ENCODE measurements at places on chromosomes 4 and X.

- no peak for DNase-seq
These were observed 30.9 kb downstream of the FAM9B start for GRCh38 chrX:9003041-9003440.

GRCh38 chrX:111270339-111270738, at the start of gene CAPN6:
Gene CAPN6, minus strand, starts transcription at chrX:111270483. Its CDS starts 6,547 bp downstream, at chrX:111263936.
- no peak for DNase-seq

- DNase-seq: no peak
These were observed 419.4 kb downstream of the EPHA5 start for GRCh38 chr4:65250916-65251315.

DNA sequence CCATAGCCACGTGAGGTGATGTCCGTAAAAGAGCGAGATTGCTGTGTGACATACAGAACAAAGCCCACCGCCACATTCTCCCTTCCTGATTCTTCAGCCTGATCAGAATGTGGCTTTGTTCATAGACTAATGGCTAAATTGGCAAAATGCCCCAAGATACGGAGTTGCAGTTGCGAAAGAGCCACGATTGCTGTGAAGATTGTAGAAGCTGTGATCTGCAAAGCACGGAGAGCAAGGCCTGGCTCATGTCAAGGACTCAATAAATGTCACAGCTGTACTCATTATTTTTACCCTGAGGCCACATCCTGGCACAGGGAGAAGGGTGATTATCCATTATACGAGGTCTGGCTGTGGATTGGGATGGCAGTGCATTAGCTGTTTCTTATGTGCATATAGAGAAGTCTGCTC, 34.2 kb downstream of the ARSD start:
- DNase-seq: no peak

DNA sequence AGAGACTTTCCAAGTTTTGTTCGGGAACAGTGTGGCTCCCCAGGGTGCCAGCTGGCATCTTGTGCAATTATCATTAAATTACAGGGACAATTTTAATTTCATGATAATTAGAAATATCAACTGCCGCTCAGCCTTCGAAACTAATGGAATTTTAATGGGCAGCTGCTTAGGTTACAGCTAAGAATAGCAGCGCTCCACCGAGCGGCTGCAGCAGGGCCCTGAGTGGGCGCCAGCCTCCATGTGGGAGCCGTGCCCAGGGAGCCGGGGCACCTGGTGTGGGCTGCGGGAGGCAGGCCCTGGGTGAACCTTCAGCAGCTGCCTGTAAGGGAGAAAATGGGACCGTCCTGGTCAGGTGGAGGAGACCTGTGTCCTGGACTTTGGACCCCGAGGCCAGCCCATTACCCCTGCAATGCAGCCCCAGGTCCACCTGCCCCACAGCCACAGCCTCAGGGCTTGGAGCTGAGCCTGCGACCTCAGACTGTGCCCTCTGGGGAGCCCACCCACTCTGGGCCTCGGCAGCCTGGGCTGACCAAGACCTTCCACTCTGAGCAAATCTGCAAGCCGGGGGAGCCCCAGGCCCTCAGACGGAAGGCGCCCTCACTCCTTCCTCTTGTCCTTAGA, 21.1 kb downstream of the MSANTD1 start:
- DNase-seq: no peak

GRCh38 chr4:126784966-126785580, 847.7 kb upstream of the INTU start:
- no peak for DNase-seq

DNA sequence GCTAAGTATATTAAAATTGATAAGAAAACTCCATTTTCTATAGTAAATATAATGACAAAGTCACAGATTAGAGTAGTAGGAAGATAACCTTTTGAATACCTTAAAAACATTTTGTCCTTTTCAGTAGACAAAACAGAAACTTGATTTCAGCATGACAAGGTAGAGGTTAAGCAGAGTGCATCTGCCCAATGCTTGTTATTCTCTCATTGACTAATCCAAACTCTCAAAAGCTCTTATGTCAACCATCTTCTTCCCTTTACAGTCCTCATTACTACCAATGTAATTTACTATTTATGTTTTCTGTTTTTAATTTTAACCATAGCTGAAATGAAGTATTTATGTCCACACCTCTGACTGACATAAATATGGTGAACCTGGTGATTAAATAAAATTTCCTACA, 11.1 kb downstream of the NIPAL1 start:
- no peak for DNase-seq

GRCh38 chr4:120858776-120859175, 63.8 kb downstream of the PRDM5 start:
- no peak for DNase-seq

- DNase-seq: peak; percentile 53
These were observed 722 bp downstream of the NAAA start for GRCh38 chr4:75939890-75940691.

DNA sequence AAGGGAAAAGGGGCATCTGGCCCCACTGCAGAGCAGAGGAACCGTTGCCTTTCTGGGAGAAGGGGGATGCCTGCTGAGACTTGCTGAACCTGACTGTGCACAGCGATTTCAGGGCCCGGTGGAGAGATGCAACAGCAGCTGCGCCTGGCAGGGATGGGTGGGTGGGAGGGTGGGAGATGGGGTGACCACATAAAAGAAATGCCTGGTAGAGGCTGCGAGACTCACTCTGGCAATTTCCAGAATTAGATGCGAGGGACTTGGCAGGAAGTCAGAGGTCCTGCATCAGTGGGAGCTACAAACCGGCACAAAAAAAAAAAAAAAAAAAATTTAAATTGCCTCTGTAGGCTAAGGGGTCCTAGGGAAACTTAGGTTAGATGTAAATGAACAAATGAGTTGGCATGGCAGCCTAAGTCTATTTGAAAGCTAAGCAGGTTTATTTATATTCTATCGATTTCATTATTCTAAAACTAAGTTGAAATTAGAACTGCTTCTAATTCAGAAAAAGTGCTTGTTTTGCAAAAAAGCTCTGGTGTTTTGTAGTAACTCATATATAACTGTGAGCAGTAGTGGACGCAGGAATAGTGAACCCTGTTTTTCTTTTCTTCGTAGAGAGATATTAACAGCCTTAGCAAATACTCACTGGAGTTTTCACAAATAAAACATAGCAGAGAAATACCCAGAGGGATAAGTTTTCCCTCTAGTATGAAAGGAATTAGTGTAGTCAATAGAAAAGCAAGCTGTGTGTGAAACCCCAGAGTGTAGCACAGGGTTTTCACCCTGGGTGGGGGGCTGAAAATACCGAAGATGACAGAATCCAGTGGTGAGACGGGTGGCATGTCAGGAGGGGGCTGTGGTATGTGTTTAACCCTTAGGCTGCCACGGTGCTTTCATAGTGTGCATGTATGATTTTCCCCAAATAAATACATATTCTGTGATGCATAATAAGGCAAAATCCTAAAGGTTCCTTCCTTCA, 130.1 kb downstream of the EGF start:
- DNase-seq: no peak

GRCh38 chr4:54233277-54233696, 4.2 kb downstream of the PDGFRA start:
- peak; percentile 85 for DNase-seq

GRCh38 chr4:44662623-44663005, 11.2 kb upstream of the YIPF7 start:
- no peak for DNase-seq

DNA sequence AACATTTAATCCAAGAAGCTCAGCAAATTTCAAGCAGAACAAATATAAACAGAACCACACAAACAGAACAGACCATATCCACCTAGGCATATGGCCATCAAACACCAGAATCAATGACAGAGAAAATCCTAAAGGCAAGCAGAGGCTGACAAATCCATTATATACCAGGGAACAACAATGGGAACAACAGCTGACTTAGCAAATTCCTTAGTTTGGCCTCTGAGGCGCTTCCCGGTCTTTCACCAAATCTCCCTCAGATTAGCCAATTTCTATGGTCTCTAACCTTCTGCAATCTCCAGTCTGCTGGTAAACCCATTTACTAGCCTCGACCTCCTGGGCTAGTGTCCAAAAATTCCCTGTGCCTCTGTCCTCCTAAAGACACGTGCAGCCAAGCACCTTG, 59.2 kb downstream of the GPR143 start:
- DNase-seq: no peak

GRCh38 chr4:38902695-38903094, 35.1 kb downstream of the FAM114A1 start:
- DNase-seq: peak; percentile 9

- DNase-seq: no peak
These were observed 693 bp downstream of the COL4A6 start for GRCh38 chrX:108437349-108438109.

DNA sequence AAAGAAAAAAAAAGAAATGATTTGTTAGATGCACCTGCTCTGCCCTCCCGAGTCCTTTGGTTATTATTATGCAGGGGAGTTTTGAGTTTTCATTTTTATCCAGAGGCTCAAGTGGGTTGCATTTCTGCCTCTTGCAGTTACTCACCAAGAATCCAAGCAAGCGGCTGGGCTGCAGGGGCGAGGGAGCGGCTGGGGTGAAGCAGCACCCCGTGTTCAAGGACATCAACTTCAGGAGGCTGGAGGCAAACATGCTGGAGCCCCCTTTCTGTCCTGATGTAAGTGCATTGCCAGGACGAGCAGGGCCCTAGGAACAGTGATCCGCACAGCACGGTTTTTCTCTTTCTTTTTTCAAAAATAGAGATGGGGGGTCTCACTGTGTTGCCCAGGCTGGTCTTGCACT, 39.1 kb downstream of the HTT-AS start:
- no peak for DNase-seq

GRCh38 chrX:23797371-23798128, 14.6 kb downstream of the SAT1 start:
- DNase-seq: no peak

- no peak for DNase-seq
These were observed 48.1 kb upstream of the ARHGEF6 start for GRCh38 chrX:136828830-136829229.

DNA sequence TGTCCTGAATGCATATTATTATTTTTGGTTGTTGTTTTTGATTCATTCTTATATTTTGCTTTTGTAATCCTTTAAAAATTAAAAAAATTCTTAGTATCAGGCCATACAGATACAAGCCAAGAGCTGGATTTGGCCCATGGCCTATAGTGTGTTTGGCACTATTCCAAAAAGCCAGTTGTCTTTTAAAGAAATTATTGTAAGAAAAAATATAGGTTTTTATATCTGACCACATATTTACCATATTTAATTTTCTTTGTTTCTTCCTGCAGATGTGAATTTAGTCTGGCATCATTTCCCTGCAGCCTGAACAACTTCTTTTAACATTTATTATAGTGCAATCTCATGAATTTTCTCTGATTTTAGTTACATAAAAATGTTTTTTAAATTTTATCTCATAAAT, 652.8 kb upstream of the NR3C2 start:
- DNase-seq: no peak

GRCh38 chrX:19487520-19488200, 27.6 kb downstream of the MAP3K15 start:
- no peak for DNase-seq

DNA sequence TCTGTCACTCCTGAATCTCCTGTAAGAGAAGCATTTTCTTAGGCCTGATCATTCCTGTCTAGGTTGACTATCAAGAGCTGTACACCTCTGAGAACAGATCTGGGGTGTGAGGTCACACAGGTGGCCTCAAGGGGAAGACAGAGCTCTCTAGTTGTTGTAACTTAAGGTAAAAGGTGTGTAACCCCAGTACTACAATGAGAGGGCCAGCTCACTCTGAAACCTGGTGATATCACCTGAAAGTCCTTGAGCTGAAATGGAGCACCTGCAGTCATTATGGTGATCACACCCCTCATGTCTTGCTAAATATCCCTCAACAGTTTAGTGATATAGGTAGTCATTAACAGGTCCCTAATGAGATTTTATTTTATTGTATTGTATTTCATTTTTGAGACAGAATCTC, 8.8 kb upstream of the FAM9C start:
- no peak for DNase-seq

- DNase-seq: no peak
These were observed 2.9 kb upstream of the CCSER1 start for GRCh38 chr4:90124276-90124675.

GRCh38 chr4:83390944-83391343, 56.3 kb upstream of the HPSE start:
- no peak for DNase-seq

- no peak for DNase-seq
These were observed 69.5 kb upstream of the MND1 start for GRCh38 chr4:153274967-153275366.

- no peak for DNase-seq
These were observed 927.5 kb upstream of the SLIT2 start for GRCh38 chr4:19324184-19324583.

GRCh38 chr4:931194-931959, 739 bp downstream of the GAK start:
- DNase-seq: no peak

DNA sequence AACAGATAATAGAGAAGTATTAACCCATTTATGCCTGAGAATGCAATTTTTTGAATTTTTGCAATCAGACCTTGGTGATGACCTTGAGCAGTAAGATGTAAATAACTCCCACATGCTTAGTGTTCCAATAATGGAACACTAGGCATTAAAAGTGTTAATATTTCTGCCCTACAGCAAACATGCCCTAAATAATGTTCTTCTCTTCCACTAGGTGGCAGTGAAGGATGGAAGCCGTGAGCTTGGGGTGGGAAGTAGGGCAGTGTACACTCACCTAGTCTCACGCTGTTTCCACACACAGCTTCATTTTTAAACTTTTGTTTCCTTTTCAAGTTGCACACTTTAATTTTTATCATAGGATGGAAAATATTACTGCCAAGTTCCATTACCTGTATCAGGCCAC, 613.1 kb upstream of the HS3ST1 start:
- DNase-seq: no peak

DNA sequence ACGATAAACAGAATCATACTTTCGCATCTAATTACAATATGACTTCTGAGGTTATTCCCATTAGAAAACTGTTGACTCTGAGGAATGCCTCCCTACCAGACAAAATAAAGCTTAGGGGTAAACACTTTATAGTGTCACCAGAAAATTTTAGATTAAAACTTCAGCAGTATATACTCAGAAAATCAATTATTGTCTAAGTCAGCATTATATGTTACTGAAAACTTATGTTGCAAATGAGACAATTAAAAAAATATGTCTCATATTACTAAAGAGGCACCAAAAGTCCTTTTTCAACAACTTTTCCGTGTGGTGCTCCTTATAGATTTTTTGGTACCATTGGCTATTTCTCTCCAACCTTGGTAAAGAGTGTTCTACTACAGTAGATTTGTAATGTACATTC, 91.4 kb downstream of the HMGN5 start:
- no peak for DNase-seq

DNA sequence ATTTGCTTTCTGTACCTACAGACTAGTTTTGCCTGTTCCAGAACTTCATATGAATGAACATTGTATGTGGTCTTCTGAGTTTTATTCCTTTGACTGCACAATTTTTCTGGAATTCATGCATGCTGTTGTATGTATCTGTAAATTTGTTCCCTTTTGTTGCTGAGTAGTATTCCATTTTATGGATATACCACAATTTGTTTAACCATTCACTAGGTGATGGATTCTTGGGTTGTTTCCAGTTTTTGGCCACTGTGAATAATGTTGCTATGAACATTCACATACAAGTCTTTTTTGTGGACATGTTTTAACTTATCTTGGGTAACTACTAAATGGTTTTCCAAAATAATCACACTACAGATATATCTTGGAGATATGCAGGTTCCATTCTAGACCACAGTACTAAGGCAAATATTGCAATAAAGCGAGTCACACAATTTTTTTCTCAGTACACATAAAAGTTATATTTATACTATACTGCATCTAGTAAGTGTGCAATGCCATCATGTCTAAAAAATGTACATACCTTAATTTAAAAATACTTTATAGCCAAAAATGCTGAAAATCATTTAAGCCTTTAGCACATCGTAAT, 58.7 kb downstream of the TSPAN5 start:
- no peak for DNase-seq

All from KG1 (cell line).